ENCODE measurements at places on chromosomes 11 and 22.

DNA sequence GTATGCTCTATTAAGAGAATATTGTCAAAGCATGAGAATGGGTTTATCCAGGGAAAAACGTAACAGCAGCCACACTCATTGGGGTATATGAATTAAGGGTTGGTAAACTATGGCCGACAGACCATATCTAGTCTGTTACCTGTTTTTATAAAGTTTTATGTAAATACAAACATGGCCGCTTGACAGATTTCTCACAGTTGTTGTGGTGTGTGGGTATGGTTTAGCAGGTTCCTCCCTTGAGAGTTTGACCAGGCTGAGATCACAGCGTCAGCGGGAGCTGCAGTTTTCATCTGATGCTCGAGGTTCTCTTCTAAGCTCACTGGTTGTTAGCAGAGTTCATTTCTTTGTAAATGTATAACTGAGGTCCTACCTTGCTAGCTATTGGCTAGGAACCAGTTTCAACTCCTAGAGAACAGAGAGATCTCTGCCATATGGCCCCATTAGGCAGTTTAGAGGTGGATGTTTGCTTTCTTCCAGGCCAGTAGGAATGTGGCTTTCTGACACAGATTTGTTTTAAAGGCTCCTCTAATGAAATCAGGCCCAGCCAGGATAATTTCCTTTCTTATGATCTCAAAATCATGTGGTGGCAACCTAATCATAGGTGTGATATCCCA lies 45.5 kb upstream of the GRIK4 start:
- no peak for DNase-seq

DNA sequence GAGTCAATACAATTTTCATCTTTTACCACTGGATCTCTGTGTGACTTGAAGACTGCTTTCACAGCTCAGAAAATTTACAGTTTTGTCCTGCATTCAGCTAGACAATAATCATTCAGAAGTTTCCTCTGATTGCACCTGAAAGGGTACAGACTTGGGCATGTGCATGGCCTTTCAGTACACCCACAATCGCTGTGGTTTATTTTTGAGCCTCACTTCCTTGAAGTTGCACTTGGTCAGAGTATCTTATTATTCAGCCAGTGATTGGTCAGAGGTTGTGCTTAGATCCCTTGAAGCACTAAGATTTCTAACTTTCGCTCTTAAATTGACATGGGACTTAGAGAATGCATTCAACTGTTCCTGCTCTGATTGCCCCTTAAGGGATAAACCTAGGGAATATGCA lies 508.2 kb downstream of the FAM181B start:
- no peak for DNase-seq

DNA sequence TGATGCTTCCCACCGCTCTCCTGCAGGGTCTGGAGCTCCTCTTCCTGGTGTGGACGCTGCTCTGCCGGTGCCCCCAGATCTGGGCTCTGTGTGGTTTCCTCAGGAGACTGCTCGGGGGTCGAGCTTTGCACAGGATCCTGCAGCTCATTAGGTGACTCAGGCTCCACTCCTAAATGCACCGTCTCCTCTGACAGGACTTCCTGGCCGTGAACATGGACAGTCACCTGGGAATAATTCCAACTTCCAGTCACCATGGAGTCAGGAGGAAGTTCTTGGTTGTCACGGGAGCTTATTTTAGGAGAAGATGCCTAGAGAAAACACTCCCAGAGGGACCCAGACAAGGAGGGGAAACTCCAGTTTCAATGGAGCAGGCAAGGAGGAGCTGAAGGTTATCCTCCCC lies 11.9 kb downstream of the ZNF202 start:
- DNase-seq, result no peak

DNA sequence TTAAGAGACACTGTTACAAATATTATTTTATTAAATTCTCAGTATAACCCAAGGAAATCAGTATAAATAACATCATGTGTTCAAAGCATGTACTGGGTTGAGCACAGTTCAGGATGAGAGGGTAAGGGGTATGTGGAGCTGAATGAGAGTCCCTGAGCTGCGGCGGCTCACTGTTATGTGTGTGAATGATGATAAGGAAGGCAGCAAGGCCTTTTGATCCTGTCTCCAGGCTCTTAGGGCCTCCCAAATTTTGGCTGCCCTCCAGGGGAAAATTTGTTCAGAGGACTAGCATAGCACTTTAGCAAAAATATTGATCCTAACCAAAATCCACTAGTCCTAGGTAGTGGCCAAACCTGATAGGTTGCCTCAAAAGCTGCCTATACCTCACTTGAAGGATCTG lies 86.1 kb upstream of the SPON1 start:
- no peak for DNase-seq

GRCh38 chr11:35077709-35078469 lies 61.1 kb upstream of the CD44 start:
- no peak for DNase-seq

DNA sequence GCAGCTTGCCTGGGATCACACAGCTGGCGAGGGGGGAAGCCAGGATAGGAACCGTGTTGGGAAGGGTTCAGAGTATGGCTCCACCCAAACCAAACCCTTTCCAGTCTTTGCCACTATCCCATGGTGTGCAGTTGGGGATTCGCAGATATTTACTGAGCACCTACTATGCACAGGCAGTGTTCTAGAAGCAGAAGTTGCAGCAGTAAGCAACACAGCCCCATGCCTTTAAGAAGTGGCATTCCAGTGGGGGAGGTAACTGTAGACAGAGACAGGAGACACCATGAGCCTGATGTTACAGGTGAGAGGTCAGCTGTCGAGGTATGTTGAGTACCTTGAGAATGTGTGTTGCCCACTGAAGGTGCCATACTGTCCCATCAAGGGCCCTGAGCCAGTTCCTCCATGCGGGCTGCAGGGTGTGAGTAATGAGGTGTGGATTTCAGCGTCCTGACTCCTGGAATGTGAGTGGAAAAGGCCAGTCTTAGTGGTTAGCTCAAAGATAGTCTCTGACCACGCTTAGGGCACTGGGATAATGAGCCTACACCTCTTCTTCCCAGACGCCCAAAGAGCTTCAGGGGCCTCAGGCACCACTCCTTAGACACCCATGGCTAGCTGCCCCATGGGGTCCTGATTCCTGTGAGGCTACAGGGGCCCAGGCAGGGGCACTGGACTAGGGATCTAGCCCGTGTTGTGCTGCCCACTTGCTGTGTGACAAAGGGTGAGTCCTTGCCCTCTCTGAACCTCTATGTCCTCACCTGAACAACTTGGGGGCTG lies 71.8 kb upstream of the TP53I11 start:
- DNase-seq, result no peak

Data from stimulated activated CD4-positive, alpha-beta T cell treated with anti-CD3 and anti-CD28 coated beads, Interleukin-12 subunit alpha, Interleukin-12 subunit beta, amount 100 ng/mL, for 24 hours (primary cell).